ENCODE measurements at places on chromosomes 6 and 20.

DNA sequence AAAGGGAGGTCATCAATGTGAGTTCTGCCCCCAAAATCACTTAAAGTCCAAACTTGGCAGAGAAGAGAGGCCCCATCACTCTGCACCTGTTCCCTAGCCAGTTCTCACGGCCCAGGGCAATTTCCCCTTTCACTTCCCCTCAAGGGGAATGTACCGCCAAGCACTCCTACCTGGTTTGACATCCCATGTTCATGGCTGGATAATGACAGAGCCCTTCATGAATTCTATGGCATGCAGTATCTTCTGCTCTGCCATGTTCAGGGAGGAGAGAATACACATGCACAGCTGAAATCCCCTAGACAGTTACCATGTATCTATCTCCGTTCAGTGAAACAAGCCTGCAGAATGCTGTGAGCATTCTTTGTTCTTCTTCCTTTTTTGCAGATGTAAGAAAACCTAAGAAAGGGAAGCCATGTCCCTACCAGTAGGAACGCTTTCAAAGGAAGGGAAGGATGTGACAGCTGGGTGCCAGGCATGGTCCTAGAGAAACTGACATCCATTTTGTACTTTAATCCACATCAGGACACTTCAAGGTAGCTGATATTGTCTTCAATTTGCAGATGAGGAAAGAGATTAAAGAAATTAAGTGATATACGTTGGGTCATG lies 79.8 kb upstream of the ARID1B start:
- no peak for DNase-seq

DNA sequence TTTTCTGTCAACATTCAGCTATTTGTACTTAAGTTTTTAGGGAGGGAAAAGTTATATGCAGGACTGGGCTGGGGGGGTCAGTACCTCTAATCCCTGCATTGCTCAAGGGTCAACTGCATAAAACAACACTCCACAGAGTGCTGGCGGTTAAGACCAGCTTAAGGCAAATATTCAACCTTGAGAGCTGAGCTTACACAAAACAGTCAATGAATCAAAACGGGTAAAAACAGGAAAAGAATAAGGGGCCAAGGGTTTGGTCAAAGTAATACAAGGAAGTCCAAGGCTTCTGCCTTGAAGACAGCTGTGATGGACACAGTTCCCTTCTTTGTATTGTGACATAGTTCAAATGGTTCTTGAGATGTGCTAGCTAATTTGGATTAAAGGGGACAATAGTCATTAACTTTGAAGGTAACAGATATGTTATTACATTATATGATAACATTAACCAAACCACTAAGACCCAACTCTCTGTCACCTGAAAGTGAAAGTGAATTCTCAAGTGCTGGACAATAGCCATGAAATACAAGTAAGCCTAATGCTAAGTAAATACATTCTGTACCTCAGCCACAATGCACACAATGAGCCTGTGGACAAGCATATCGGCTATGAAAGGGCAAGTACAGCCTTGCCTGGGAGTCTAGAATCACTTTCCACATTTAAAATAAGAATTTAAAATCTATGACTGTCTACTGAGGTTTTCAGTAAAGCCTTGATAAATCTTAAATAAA lies 106.8 kb downstream of the PDE10A start:
- DNase-seq = no peak

GRCh38 chr6:8082572-8082953 lies 18.4 kb upstream of the BLOC1S5 start:
- no peak for DNase-seq

GRCh38 chr20:11654766-11655165 lies 262.9 kb upstream of the BTBD3 start:
- DNase-seq = no peak

DNA sequence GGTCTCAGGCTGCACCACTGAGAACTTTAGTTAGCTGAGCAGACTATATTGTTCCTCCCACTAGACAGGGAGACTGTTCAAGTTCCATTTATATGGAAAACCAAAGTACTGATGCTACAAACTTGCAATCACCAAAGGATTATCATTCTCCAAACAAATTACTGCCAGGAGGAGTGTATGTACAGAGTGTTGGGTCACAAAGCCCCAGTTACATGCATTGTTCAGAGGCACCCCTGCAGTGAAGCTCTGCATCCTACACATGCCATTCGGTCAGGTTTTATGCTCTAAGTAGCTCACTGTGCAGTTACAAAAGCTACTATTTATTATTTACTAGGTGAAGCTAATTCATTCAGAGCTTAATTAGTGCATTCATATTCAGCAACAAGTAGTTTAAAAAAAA lies 75.8 kb downstream of the SMLR1 start:
- DNase-seq = no peak

- no peak for DNase-seq
Observed at GRCh38 chr6:16274483-16274882, 36.1 kb downstream of the GMPR start.

GRCh38 chr20:1335961-1336698 lies 7.2 kb upstream of the SDCBP2 start:
- DNase-seq = no peak

- DNase-seq = no peak
Observed at GRCh38 chr6:3287308-3287707, 28.6 kb downstream of the PSMG4 start.

GRCh38 chr20:24942679-24943078 lies 6.4 kb upstream of the CST7 start:
- DNase-seq = no peak

GRCh38 chr6:100281471-100281901 lies 183.2 kb downstream of the SIM1 start:
- DNase-seq = no peak

- DNase-seq = no peak
Observed at GRCh38 chr6:16700202-16700915, 60.9 kb downstream of the ATXN1 start.

GRCh38 chr6:158388727-158389126 lies 76.5 kb downstream of the TULP4 start:
- no peak for DNase-seq

DNA sequence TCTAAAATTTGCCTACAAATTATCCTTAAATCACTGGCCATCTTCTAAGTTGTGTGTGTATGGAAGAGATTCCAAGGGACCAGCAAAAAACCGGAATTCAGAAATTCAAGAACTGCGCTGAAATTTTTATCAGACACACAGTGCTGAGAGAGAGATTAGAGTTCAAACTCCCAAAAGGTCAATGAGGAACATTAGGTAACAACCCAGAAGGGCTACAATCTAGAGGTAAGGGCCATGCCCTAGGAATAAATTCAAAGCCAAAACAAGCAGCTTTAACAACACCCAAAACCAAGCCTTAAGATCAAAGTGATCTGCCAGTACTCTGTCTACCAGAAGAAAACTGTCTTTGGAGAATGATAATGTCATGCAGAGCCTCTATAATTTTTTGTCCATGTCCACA lies 17.8 kb downstream of the SRSF12 start:
- DNase-seq = no peak

DNA sequence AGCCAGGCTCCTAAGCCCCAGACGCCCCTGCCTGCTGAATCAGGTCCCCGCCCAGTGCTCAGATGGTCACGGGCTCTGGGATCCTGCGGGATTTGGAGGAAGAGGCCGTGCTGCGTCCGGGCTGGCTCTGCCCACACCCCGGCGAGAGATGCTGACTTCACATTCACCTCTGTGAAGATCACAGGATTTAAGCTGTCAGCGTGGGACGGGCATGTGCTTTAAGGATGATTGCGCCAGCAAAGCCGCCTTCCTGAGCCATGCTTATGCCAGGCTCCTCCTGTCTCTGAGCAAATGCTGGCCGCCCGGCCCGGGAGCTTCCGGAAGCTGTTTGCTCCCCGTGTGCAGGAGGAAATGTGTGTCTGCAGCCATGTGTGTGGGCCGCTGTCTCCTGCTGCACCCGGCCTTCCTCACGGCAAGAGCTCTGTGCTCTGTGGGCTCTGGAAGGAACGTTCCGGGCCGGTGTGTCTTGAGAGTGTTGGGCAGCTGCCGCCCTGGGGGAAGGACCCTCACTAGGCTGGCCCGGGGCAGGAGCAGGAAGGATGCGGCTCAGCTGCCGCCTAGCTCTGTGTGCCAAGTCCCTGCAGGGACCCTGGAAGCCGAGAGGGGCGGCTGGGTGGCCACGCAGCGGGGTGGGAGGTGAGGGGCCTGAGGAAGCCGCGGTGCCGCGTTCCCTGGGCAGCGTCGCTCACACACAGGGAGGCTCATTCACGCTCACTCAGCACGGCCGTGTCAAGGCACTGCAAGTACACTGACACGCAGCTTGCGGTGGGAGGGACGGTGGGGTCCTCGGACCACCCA lies 19.0 kb upstream of the BHLHE23 start:
- no peak for DNase-seq

DNA sequence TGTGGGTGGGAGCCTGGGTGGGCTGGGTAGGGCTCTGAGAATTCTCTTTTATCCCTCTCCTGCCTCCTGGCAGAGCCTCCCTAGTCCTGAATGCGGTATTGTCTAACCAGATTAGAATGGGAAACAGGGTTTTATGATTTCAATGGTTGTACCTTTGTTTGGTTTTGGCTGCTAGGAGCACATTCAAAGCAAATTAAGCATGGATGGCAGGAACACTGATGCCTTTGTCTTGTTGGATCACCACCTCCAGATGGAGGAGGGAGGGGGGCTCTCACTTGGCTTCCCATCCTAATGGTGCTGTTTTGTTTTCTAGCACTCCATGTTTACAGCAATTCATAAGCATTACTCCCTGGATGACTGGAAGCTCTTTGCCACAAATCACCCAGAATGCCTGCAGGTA lies 11.6 kb downstream of the GMPR start:
- peak; percentile 84 for DNase-seq

DNA sequence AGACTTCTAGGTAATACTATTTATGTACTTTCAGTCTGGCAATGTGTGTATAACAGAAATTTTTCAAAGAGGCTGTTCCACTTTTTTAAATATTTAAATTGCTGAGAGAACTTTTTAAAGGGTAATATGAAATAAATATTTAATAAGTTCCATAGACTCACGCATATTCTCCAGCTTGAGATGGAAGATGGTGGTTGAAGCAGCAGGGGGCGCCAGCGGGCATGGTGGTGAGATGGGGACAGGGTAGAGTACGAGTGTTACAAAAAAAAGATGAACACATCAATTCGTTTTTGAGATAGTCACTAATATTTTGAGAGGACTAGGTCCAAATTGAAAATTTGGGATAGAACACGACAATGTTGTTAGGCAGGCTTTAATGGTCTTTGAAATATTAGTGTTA lies 68.4 kb downstream of the RSPO3 start:
- no peak for DNase-seq
